ENCODE measurements at places on chromosomes 3 and 15.

DNA sequence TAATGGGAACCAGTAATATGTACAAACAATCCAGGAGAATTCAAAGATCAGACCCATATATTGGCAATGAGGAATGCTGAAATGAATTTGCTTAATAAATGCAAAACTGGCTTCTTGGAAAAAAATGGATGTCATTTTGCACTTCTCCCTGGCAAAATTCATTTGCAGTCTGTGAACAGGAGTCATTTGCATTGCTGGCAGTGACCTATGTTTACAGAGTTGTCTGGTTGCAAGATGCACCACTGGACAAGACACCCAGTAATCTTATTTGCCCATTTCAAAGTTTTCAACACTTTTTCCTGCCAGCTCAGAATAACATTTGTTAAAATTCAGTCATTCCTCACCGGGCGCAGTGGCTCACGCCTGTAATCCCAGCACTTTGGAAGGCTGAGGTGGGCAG lies 123.5 kb upstream of the KCNAB1 start:
- no peak for DNase-seq

DNA sequence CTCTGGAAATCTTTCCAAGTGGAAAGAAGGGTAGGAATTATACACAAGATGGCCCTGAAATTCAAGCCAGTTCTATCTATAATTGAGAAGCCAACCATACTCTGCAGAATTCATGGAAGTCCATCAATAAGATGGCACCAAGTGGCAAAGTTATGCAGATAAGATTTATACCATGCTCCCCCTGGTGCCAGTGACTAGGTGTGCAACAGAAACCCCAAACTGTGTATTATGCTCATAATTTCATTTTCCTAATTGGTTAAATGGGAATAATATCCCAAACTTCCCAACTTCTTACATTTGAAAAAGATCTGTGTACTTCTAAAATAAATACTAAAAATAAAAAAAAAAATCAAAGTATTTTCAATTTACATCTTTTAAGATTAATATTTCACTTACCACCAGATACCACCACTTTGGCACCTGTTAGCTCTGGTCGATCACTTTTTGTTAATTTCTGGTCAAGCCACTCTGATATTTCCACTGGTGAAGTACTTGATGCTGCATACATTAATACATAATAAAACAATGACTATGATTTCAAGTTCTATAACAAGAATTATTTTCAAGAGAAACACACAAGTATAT lies 25.9 kb downstream of the ETFA start:
- no peak for DNase-seq

- DNase-seq = no peak
Observed at GRCh38 chr3:25895443-25895842, 105.6 kb downstream of the OXSM start.

GRCh38 chr3:129173206-129173605 lies 10.5 kb downstream of the CNBP start:
- no peak for DNase-seq

- DNase-seq = no peak
Observed at GRCh38 chr3:152071924-152072323, 196.8 kb upstream of the MBNL1 start.

DNA sequence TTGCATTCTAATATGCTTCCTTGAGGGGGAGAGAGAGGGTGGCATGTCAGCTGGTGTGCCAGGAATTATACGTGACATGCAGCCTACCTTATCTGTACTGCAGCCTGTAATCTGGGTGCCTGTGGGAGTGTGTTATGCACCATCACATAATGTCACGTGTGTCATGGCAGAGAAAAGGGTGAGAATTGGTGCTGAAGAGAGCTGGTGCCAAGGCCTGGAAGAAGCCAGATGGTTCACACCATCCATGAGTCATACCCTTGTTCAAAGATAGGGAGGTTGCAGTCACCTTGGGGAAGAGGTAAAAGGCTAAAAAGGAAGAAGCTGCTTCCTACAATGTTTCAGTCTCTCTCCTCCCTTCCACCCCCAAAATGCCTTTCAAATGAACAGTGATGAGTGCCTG lies 5.3 kb downstream of the BRPF1 start:
- no peak for DNase-seq

DNA sequence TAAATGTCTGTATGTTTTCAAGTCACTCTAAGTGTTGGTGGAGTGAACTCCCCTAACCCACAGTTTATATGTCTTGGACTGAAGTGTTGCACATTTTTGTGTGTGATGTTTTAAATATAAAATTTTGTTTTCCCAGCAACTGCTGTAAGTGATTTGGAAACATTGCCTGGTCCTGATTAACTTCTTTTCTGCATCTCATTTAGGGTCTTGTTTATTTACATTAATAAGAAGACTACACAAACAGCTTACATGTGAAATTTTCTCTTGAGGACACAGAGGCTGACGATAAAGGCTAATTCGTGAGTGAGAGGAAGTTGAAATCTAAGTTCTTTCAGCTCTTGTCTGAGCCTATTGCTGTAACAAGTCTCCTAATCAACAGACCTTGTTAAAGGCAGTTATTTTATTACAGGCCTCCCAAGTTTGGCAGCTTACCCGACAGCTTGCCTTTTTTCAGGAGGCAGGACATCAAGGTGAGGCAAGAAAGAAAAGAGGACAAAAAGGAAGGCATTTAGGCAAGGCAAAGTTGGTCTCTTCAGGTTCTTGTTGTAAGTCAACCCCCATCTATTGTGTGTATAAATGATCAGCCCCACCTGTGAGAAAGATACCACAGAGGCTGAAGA lies 177.7 kb upstream of the NR2E3 start:
- no peak for DNase-seq

GRCh38 chr15:93941697-93942096 lies 289.7 kb upstream of the MCTP2 start:
- DNase-seq = no peak

DNA sequence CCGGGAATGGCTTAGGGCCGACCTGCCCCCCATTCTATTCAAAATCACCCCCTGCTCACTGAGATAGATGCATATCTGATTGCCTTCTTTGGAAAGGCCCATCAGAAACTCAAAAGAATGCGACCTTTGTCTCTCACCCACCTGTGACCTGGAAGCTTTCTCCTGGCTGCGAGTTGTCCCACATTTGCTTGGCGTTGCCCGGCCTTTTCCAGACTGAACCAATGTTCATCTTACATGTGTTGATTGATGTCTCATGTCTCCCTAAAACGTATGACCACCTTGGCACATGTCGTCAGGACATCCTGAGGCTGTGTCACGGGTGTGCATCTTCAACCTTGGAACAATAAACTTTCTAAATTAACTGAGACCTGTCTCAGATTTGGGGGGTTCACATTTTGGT lies 3.4 kb upstream of the MUC20 start:
- DNase-seq = no peak

- DNase-seq = no peak
Observed at GRCh38 chr3:39025222-39025970, 26.3 kb downstream of the SCN11A start.

DNA sequence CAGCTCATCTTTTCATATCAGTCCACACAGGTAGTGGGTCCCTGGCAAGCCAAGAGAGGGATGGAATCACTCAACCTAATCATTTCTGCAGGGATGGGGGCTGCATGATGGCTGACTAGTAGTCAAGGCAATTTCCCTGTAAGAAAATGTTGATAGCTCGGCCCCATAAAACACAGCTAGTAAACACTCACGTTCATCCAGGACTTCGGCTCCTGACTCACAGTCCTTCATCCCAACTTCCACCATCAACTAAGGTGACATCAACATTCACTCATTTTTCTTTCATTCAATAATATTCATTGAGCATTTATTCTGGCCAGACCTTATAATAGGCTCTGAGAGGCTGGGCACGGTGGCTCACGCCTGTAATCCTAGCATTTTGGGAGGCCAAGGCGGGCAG lies 4.4 kb upstream of the ACAP2 start:
- no peak for DNase-seq

DNA sequence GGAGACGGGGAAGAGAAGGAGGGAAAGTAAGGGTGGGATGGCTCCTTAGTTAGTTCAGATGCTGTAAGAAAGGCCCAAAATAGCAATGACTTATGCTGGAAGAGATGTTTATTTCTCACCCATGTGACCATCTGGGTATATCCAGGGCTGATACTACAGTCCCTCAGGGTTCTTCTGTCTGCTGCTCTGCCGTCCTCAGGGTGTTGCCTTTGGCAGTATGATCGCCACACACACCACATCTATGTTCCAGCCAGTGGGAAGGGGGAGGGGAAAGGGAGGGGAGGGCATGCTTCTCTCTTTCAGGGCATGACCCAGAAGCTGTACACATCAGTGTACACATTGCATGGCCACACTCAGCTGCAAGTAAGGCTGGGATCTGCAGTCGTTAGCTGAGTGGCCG lies 10.2 kb downstream of the CD276 start:
- peak; percentile 46 for DNase-seq

DNA sequence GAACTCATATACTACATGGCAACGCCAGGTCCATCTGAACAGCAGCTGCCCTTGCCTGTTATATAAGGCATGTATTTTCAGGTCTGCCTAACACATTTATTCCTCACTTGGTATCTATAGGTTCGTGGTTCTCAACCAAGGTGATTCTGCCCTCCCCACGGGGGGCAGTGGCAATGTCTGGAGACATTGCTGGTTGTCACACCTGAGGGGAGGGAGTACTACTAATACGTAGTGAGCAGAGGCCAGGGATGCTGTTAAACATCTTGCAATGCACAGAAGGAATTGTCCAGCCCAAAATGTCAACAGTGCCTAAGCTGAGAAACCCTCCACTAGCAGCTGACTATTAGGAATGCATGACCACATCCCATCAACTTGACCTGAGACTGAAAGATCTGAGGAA lies 32.6 kb downstream of the ADAMTS9 start:
- no peak for DNase-seq

GRCh38 chr3:58062472-58062871 lies 54.2 kb downstream of the FLNB start:
- no peak for DNase-seq

GRCh38 chr3:86934851-86935250 lies 56.1 kb downstream of the VGLL3 start:
- DNase-seq = no peak

GRCh38 chr15:100765467-100766241 lies 114.0 kb upstream of the ALDH1A3 start:
- peak; percentile 62 for DNase-seq

GRCh38 chr3:58180099-58180880 lies 30.5 kb downstream of the DNASE1L3 start:
- DNase-seq = no peak

DNA sequence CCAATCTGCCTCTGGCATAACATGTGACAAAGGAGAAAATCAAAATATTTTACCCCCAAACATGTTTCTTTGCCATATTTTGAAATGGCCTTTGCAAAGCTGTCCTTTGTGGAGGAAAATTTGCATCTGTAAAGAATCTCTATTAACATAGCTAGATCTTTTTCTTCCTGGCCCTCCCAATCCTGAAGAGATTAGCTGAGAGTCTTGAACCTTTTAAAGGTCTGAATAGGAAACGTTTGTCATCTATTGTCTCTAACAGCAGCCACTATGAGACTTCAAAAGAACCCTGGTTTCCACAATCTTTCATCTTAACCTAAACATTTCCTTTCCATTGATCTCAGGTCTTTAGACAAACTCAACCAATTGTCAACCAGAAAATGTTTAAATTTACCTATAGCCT lies 520.9 kb upstream of the TGFBR2 start:
- no peak for DNase-seq

DNA sequence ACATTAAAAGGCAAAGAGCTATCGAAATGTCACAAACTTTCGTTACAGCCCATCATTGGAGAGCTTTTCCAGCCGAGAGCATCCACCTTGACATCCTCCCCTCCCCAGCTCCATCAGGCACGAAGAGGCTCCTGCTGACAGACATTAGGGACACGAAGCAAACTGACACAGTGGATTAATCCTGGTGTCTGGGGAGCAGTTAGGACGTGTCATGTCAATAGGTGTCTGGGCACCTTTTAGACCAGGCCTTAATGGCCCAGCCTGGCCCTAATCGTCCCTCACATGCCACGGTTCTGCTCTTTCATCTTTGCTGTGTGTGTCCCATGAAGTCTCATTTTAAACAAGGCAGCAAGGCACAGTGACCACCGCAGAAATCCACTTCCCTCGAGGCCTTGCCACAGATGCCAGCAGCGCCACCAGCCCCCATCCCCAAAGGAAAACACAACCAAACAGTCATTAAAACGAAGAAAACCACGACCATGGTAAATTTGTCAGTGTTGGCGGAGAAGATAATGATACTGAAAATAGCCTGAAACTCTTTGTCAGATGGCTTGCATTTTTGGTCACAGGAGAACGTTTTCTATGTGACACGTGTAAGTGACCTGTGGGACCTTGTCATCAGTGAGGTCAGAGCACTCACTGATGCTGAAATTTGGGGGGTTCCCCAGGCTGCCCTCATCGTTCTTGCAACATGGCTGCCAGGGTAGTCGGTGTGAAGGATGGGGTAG lies 16.3 kb upstream of the PCSK6 start:
- no peak for DNase-seq

DNA sequence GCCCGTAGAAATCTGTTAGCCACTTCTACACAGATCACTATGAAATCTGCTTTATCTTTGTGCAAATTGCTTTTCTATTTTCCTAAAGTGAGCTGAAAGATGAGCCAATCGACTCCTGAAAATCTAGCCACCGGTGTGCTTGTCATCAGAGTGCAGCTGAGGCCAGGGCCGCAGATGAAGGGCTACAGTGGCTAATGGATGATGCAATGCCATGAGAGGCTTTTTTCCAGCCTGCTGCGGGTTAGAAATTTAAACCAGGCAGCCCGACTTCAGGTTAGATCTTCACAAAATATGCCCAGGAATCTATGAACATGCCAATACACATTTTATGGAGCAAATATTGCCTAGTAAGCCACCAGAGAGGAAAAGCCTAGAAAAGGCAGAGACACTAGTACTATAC lies 948.2 kb upstream of the CFAP20DC start:
- no peak for DNase-seq

GRCh38 chr3:112333002-112333380 lies at the start of gene CD200:
TSS of gene CD200 (plus strand) at chr3:112333156. CDS start at chr3:112333213, 57 bp downstream.
- peak; percentile 84 for DNase-seq

DNA sequence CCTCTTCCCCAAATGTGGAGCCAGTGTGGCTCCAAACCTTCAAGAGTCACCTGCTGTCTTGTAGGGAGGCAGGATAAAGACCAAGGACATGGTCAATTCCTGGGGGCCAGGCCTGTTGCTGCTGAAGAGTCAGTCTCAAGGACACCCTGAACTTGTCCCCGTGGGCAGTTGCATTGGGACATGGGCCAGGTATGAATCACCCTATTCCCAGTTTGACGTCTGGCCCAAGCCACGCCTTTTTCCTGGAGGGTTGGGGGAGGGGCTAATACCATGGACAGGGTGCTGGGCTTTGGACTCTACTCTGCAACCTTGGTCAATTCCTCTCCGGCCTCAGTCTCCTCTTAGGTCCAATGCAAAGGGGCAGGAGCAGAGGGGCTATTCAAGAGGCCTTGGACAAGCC lies 10.4 kb downstream of the ATP2B2 start:
- DNase-seq = no peak

- no peak for DNase-seq
Observed at GRCh38 chr3:168558728-168559411, 463.1 kb upstream of the GOLIM4 start.

Data from tibial artery (tissue), 4 donors.